Nucleus accumbens (tissue), 56 donors: ENCODE measurements at places on chromosomes 1 and 21.

GRCh38 chr1:208219659-208220282, 24.4 kb downstream of the PLXNA2 start:
- no peak for DNase-seq

DNA sequence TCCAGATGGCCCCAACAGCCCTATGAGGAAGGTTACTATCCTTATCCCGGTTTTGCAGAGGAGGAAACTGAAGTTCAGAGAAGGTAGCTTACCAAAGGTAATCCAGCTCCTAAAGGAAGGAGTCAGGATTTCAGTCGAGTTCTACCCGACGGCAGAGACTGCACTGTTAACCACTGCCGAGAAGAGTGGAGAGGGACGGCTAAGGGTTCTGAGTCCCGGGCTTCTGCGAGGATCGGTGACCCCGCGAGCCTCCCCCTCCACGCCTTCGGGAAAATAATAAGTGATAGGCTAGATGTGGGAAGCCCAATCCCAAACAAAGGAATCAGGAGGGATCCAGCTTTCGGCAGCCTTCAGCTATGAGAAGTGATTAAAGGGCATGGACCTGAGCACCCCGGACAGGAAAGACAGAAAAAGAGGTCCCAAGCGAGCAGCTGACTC, 587 bp downstream of the TMEM53 start:
- DNase-seq = no peak

GRCh38 chr1:228944935-228945371, 209.7 kb downstream of the RHOU start:
- DNase-seq = no peak

DNA sequence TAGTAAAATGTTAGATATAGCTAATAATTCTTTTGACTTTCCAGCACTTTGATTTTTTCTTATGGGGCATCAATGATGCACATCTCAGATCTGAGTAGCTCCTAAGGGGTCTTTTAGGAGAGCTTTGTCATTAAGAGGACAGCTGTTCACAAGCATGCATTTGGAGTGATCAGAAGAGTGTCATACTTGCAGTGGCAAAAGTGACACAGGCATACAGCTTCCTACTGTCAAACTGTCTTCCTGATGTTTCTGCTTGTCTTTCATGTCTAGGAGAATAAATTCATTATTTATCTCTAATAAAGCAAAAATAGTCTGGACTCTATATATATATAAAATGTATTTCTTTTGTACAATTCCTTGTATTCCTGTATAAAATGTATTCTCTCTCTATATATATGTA, 273.0 kb downstream of the PAPPA2 start:
- no peak for DNase-seq

GRCh38 chr1:107795441-107795840, 169.5 kb downstream of the VAV3 start:
- DNase-seq = no peak
